Large intestine (tissue), 12 donors: ENCODE measurements at places on chromosomes 16 and 17. TPM values are rescaled to one million over a fixed set of nuclear protein-coding genes. Genes with fewer than 3 reads are reported as not detected.

- no peak overlapping the region for H3K27ac ChIP-seq
- peaks cover 15% of the 10 kb centered on the region for H3K36me3 ChIP-seq
- no peaks in the 10 kb centered on the region for H3K27me3 ChIP-seq
Measured at GRCh38 chr16:85631802-85632393, 18.8 kb downstream of the GSE1 start.

DNA sequence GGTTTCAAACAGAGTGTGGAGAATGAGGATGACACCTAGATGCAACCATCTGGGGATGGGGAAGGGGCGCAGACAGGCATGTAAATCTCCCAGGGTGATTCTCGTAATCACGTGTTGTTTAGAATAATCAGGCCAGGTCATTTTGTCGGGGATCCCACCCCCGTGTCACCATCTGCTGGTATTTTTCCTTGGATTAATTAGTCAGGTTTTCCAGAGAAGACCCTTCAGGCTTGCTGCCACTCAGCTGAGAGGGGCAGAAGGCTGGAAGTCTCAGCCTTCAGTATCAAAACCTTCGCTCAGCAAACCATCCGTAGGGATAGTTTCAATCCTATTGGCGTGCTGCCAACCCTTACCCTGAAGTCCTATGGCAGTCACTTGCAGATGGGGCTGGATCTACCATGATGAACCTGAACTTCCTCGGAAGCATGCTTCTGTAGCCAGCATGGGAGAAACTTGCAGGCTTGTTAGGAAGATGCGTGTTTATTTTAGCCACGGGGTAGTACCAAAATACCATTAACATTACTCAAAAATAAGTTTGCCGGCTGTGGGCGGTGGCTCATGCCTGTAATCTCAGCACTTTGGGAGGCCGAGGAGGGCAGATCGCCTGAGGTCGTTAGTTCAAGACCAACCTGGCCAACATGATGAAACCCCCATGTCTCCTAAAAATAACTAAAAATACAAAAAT is 7.5 kb upstream of the ADCY9 start:
- DNase-seq, result no peak
- H3K27me3 ChIP-seq, result no peaks in the 10 kb centered on the region
- H3K4me1 ChIP-seq, result no peaks in the 10 kb centered on the region

Gene ADGRG1
- 102 TPM for polyA plus RNA-seq

GRCh38 chr16:89931305-89931896 is 8.3 kb downstream of the TUBB3 start:
- no peak overlapping the region for H3K4me3 ChIP-seq
- H3K27ac ChIP-seq, result no peak overlapping the region
- no peaks in the 10 kb centered on the region for H3K36me3 ChIP-seq
- no peak for DNase-seq
- peaks cover 4% of the 10 kb centered on the region for H3K27me3 ChIP-seq

DNA sequence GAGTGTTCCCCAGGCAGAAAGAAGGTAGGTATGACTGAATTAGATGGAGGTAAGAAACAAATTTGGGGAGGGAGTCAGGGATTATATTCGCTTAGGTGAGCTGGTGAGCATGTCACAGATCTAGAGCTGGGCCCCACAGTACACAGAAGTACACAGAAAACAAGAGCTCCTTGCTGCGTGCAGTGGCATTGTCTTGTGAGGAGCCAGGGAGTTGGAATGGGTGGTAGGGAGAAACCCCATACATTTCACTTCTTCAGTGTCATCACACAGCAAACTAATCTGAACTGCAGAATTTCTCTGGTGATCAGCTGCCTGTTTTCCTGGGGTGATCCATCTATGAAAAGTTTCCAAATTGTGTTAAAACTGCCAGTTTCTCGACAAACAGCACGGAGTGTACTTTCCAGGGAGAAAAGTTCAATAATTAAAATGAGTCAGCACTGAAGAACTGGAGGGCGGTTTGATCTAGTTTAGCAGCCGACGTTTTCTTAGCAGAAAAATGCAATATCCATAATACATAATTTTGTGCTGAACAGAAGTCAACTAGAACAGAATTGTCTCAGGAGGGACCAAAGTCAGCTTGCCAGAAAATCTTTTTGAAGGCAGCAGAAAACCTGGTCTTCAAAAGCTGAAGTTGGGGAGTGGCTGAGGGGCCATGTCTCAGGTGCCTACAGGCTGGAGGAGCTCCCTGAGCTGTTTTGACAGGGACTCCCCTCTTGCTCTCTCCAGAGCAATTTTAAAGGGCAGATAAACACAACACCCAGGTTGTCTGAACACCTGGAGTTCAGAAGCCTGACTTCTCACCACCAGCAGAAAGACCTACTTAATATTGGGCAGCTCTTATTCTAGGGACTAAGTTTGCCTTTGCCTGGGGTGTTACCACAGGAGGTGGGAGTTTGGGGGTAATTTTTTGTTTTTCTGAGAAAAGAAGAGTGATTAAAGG is 448.6 kb downstream of the CA10 start:
- H3K4me1 ChIP-seq, result no peaks in the 10 kb centered on the region
- no peak overlapping the region for H3K4me3 ChIP-seq
- H3K27me3 ChIP-seq, result no peaks in the 10 kb centered on the region

- H3K36me3 ChIP-seq, result no peaks in the 10 kb centered on the region
- no peaks in the 10 kb centered on the region for H3K4me1 ChIP-seq
- DNase-seq, result no peak
- H3K4me3 ChIP-seq, result no peak overlapping the region
Measured at GRCh38 chr17:55931446-55931845, 180.6 kb downstream of the PCTP start.

Gene OSGIN1
- polyA plus RNA-seq, result 8.4 TPM

DNA sequence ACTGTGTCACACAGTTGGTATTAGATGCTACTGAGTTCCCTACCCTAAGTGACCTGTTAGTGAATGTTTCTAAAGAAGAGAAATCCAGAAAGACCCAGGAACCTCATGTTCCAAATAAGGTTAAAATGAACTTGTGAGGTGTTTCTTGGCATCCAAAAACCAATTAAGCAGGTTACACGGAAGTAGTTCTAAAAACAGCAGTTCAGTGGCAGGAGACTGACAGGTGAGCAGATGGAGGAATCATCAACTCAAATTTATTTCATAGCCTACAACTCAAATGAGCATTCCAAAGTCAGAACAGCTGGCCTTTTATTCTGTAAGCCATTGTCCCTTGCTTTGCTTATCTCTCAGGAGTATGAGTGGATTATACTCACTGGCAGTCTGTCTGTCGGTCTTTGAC is 188.3 kb downstream of the IRX3 start:
- no peak overlapping the region for H3K27ac ChIP-seq
- H3K4me3 ChIP-seq, result no peak overlapping the region
- no peaks in the 10 kb centered on the region for H3K36me3 ChIP-seq

GRCh38 chr16:278863-279366 is 1.5 kb upstream of the ARHGDIG start:
- H3K36me3 ChIP-seq, result no peaks in the 10 kb centered on the region
- H3K27ac ChIP-seq, result no peak overlapping the region
- peaks cover 14% of the 10 kb centered on the region for H3K4me1 ChIP-seq
- peak; percentile 39 for DNase-seq
- peaks cover 71% of the 10 kb centered on the region for H3K27me3 ChIP-seq
- H3K4me3 ChIP-seq, result no peak overlapping the region

Gene TSPOAP1
- polyA plus RNA-seq, result 17.2 TPM

Gene KIF2B
- polyA plus RNA-seq, result not detected

DNA sequence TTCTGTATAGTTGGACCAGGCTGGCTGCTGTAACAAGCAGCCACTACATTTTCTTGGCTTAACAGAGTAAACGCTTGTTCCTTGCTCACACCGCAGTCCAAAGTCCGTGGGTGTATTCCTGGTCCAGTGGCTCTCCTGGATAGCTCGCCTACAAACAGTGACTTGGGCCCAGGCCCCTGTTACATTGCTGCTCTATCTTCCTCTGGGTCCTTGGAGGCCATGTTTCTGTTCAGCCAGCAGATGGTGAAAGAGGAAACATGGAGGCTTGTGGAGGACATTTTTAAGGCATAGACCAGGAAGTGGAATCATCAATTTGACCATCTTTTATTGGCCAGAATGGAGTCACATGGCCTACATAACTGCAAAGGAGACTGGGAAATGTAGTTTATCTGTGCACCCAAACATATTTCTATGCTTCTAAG is 55.1 kb downstream of the ATP2C2 start:
- H3K27ac ChIP-seq, result no peak overlapping the region
- no peak overlapping the region for H3K4me3 ChIP-seq
- DNase-seq, result peak; percentile 18
- no peaks in the 10 kb centered on the region for H3K4me1 ChIP-seq
